ENCODE measurements at places on chromosomes 2 and 18.

DNA sequence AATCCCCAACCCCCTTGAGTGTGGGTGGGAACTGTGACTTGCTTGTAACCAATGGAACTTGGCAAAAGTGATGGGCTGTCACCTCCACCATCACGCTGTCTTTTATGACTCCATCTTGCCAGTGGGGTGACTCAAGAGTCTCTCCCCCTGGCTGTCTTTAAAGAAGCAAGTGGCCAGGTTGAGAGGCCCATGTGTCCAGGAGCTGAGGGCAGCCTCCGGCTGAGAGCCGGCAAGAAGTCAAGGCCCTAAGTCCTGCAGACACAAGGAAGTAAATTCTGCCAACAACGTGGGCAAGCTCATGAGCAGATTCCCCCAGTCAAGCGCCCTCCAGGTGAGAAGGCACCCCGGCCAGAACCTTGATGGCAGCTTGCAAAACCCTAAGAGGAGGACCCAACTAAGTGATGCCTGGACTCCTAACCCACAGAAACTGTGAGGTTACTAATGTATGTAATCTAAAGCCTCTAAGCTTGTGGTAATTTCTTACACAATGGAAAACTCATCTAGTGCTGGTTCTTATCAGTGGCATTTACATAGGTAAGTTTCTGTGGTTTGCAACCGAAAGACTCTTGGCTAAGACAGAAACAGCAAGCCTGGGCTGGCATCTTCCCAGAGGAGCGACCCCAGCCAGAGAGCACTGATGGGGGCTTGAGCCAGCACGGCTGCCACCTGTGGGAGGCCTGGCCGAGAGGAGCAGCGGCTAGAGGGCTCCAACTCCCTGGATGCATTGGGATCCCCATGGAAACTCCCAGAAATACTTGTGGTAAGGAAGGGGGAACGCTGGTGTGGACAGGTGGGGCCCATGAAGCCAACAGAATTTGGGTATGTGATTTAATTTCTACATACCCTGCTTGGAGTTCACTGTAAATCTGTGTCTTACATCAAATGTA is 49.3 kb downstream of the CIB4 start:
- DNase-seq: no peak

GRCh38 chr2:85377083-85377482 is 22.5 kb downstream of the ELMOD3 start:
- DNase-seq: no peak

DNA sequence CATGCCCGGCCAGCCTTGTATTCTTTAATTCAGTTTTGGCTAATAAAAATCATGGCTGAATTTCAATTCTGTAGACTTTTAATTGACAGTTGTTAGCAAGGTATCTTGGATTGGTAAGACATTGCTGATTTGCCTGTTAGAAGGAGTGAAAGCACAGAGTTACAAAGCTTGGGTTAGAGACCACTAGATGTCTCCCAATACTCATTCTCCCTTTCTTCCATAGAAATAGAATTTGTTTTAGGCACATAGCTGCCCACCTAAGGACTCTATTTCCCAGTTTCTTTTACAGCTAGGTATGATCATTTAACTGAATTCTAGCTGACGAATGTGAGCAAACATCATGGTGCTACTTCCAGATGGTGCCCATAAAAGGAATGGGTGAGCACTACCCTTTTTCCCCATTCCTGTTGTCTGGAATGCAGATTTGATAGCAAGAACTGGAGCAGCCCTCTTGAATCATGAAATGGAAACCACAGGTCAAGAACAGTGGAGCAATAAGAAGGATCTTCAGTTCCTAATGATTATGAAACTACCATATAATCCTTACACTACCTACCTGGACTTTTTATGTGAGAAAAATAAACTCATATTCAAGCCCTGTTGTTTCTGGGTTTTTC is 17.5 kb downstream of the PECR start:
- DNase-seq: no peak

DNA sequence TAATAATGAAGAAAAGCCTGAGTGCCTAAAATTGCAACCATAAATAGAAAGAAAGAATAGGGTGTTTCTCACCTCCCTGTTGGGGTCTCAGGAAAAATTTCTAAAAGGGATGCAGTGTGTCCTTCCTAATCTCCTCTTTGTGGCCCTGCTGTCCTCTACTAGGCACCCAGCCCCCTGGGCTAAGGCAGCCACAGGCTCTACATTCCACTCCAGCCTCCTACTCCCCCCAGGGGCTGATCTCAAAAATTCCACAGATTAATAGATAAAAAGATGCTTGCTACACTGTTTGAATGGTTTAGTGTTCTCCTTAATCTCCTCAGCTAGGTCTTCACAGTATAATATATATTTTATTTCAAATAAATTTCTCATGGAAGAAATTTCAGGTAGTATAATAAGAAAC is 17.6 kb downstream of the SATB2 start:
- no peak for DNase-seq

GRCh38 chr2:216804357-216805350 is 55.2 kb downstream of the TNP1 start:
- DNase-seq: no peak

DNA sequence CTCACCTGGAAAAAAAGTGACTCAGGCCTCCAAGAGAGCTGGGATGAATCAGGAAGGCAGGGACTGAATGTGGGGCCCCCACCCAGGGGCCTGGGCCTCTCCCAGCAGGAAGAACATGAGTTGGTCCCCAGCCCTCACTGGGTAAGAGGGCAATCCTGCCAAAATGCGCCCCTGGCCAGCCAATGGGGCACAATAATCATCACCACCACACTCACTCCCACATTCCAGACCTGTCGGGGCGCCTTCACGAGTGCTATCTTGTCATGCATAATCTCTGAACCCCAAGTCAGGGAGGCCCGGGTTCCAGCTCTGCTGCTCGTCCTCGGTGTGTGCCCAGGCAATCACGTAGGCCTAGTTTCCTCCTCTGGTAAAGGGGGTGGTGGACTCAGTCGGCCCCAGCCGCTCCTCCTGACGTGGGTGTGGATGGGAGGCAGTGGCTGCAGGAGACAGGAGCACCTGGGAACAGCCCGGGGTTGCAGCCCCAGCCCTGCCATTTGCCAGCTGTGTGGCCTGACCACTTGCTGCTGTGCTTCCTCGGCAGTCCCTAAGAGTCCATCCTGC is 115.1 kb downstream of the CYP26B1 start:
- DNase-seq: no peak

GRCh38 chr18:31574359-31574758 is 17.3 kb upstream of the TTR start:
- no peak for DNase-seq

DNA sequence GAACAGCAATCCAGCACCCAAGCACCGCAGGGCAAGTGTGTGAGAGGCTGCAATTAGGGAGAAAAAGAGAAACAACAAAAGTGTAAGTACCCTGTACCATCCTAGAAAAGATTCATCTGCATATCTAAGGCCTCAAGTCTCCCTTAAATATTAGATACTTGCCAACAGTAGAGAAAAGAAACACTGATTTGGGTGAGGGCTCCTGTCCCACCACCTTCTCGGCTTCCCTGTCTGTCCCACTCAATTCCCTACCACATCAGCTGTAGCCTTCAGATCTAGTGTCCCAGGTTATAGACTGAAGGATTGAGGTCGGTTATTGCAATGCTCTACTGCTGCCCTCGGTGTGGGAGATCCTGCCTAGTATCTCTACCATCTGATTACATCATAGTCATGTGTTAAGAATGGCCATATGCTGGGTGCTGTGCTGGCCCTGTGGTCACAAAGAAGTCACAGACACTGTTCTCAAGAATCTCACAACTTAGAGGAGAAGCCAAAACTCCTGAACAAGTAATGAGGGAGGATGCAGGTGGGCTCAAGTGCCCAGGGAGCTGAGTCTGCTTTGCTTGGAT is 2.5 kb downstream of the RAX start:
- DNase-seq: no peak

DNA sequence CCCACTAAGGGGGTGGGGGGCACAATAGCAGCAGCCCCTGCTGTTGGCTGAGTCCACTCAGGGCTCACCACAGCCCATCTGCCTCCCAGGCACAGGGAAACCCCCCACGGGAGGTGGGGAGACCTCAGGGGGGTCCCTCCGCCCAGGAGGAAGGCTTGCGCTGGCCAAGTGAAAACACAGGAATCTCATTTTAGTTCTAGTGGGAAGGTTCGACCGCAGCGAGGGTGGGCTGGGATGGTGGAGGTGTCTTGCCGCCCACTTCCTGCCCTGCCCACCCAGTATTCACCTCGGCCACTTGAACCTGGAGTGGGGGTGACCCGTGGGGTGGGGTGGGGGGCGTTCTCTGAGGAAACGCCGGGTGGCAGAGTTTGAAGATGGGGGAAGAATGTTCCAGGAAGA is 6.9 kb upstream of the BOK start:
- no peak for DNase-seq

- DNase-seq: no peak
Observed at GRCh38 chr2:173254659-173255058, 100.0 kb upstream of the CDCA7 start.

DNA sequence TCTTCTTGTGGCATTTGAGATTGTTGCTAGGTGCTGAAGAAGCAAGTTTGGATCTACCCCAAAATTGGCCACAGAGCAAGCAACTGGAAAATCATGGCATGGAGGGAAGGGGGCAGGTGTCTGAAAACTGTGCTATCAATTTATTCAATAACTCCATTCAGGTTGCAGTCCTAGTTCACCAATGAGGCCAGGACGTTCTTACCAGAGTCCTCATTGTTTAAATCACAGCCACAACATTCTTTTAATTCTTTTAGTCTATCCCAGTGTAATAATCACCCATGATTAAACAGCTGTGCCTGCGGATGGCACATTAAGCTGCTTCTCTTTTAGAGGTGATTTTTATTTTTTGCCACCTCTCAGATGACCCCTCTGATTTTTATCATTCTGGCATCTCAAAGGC is 103.5 kb downstream of the ANKRD44 start:
- DNase-seq: no peak

GRCh38 chr2:163466331-163467250 is 269.2 kb downstream of the FIGN start:
- DNase-seq: no peak

- no peak for DNase-seq
Observed at GRCh38 chr2:85324639-85325465, 2.9 kb downstream of the TGOLN2 start.

DNA sequence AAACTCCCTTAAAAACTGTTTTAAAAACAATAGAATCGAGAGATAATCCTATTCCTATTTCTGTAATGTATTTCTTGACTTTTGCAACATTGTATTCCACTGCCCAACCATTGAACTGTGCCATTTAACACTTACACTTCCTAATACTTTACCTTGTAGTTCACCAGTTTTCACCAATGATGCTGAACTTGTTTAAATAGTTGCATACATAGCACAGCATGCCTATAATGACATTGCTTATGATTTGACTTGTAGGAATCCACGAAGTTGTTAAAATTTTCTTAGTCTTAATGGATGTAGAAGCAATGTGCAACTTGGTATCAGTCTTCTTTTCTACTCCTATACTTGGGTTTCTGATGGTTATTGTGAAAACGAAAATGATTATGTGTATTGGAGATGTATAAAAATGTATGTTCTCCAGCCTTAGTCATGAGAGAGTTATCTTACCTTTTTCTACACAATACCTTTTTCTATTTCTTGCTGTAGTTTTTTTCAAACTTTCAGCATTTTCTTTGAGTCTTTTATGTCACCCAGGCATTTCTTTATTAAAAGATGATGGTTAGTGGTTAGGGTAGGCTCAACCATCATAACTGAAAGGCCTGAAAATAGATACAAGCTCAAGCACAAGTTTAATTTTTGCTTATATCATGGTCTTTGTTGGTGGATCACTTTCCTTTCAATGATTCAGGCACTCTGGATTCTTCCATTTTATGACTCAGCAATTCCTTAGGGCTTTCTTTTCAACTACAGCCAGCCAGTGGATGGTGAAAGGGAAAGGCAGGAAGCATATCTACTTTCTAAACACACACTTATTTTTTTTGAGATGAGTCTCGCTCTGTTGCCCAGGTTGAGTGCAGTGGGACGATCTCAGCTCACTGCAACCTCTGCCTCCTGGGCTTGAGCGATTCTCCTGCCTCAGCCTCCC is 9.4 kb downstream of the GPD2 start:
- no peak for DNase-seq

DNA sequence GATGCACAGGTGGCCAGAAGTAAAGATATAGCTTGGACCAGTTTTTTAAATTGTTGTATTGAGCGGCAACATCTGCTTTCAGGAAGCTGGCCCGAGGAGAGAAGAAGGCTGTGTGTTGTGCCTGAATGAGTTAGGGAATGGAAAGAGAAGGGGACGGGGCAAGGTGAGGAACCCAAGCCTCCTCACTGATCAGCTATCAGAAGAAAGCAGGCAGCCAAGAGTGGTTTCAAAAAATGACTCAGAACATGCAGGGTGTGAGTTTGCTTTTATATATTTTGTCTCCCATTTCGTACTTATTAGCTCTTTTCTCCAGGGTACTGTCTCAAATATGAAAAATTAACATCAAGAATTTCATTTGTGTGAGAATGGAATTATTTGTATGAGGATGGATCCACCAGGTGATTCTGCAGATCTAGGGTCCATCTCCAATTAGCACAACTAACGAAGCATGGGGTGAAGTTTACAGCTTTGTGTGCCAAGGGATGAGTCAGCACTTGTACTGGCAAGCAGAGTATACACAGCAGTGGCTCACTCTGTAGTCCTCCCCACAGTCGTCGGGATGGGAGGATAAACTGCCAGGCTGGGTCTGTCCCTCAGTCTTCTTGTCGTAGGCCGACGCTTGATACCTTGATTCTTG is 175.7 kb downstream of the PIEZO2 start:
- DNase-seq: no peak

- no peak for DNase-seq
Observed at GRCh38 chr2:107337209-107337898, 451.4 kb upstream of the ST6GAL2 start.

GRCh38 chr2:172094294-172095145 is 8.2 kb downstream of the DLX2 start:
- no peak for DNase-seq

DNA sequence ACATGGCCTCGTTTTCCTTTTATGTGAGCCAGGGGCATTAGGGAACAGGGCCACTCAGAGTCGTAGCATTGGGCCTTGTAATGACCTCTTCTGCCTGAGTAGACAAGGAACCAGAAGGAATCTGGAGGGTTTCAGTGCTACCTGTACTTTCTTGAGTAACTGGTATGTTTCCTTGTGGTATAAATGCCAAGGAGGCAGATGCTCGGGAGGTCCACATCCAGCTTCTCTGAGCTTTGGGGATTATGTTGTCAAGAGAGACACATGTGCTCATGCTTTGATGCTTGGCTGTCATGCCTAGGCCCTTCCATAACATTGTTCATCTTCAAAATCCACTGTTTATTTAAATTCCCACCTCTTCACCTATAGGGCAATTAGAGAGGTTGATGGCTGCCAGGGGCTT is 26.3 kb downstream of the FOSL2 start:
- no peak for DNase-seq

Data from central memory CD8-positive, alpha-beta T cell (primary cell).